ENCODE measurements at places on chromosomes 5 and 9.
A peak's percentile ranks its signal among the peaks of the same experiment; 100 is the strongest.

DNA sequence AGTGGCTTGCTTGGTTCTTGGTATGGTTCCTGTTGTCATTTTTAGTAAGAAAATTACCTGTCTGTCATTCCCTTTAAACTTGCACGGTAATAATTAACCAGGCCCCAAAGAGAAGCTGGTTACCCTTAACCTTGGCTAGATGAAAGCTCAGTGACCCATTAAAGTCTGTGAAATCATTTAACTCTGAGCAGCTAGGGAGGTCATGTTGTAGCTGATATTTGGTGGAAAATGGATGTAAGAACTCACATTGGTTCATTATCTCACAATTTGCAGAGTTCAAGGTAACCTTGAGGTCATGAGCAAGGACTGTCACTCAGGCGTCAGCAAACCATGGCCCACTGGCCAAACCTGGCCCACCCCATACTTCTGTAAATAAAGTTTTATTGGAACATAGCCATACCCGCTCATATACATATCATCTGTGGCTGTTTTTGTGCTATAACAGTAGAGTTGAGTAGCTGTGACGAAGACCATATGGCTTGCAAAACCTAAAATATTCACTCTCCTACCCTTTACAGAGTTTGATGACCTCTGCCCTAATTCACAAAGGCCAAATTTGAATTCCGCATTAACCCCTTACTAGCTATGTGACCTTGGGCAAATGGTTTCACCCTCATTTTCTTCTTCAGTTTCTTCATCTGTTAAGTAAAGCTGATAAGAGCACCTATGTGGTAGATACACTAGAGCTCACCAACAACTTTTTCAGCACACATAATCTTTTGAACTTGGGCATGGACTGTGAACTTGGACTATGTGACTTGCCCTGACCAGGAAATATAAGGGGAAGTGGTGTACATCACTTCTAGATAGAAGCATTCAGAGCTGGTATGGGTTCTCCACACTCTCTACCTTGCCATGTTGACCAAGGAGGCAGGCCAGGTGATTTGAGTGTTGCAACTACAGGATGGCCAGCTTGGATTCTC is 61.5 kb upstream of the CPEB4 start:
- no peak for DNase-seq

DNA sequence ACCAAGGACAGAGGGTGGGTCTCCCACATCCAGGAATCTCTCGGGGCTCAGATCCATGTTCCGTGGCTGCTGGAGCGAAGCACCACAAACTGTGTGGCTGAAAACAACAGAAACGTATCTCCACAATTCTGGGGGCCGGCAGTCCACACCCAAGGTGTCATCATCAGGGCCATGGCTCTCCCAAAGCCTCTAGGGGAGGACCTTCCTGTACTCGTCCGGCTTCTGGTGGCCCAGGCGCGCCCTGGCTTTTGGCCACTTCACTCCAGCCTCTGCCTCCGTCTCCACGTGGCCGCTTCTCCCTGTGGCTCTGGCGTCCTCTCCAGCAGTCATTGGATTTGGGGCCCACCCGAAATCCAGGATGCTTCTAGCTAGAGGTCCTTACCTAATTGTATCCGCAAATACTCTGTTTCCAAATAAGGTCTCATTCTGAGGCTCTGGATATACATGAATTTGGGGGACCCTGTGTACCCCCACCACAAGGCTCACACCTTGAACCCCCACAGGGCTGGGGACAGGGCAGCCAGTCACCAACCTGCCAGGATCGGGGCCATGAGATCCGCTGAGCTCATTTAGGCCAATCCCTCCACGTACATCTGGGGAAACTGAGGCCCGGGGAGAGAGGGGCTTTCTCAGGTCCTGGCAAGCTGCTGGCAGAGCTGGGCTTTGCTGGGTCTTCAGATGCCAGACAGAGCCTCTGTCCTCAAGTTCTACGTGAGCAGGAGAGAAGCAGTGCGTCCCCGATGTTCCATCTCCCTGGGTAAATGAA is 158.2 kb downstream of the OLFM1 start:
- DNase-seq: no peak

- DNase-seq: no peak
Observed at GRCh38 chr9:137789295-137789895, 88.2 kb upstream of the CACNA1B start.

DNA sequence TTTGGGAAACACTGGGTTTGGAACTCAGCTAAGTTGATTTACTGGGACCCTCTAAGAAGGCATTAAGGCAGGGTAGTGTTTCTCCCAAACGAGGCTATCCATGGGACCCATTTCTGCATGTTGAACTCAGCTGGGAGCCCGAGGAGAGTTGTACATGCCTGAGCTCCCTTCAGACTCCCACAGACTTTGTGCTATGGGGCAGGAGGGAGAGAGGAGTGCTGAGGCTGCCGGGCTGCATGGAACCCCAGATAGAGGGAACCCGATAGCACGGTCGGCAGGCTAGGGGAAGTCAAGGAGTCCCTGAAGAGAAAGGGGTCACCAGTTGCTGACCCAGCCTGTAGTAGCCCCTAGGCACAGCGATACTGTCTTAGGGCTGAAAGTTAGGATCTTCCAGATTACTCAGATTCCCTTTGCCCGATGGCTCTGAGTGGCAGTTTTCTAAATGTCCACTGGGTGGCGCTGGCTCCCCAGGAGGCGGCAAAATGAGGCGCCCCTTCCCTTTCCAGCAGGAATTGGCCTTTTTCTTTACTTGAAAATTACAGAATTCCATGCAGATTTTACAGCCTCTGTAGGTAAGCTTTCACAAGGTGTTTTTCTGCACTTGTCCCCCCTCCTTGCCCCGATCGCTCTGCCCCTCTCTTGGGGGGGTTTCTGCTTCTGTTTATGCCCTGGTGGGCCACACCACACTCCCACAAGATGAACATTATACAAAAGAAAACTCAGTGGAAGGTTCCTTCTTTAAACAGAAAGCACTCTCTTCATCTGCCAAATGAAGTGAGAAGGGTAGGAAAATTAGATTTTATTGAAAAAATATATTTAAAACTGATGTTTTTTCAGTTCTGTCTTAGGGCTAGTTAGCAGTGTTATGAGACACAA is 17.8 kb downstream of the NANS start:
- DNase-seq: peak; percentile 14

- no peak for DNase-seq
Observed at GRCh38 chr5:7190712-7191250, 205.2 kb upstream of the ADCY2 start.

GRCh38 chr5:31855134-31856040 is 216.5 kb downstream of the PDZD2 start:
- DNase-seq: no peak

- DNase-seq: no peak
Observed at GRCh38 chr5:45454114-45454513, 242.1 kb downstream of the HCN1 start.

- no peak for DNase-seq
Observed at GRCh38 chr5:107518616-107519015, 152.1 kb downstream of the EFNA5 start.

GRCh38 chr5:150789943-150790611 is 11.5 kb downstream of the SMIM3 start:
- DNase-seq: no peak

- no peak for DNase-seq
Observed at GRCh38 chr5:122291000-122291901, 20.8 kb upstream of the SNCAIP start.

DNA sequence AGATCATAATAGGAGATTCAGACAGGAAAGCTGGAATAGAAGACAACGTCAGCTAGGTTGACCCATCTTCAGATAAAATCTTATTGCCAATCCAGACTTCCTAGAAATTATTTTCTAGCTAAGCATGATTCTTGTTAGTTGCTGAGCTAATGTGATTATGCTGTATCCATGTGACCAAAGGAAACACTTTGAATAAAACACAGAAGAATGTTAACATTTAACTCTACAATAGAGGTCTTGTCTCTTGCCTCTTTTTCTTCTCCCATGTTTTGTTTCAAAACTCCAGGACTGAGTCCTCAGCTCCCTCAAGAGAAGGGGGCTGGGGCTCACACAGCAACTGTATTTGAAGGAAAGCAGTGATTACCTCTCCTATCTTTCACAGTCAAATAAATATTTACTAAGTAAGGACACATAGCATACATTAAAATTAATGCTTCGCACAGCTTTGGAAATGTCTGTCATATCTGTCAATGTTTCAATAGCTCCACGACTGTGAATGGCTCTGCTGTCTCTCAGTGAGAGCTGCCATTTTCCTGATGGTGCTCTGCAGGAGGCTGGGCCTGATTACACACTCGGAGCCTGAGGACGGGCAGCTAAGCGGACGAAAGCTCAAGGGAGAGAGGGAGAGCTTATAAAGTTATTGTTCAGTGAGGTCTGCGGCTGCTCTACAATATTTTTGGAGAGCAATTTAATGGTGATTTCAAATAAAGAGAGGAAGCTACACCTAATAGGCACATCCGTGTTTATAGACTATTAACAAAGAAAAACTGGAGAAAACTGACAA is 64.8 kb upstream of the ZNF462 start:
- no peak for DNase-seq

DNA sequence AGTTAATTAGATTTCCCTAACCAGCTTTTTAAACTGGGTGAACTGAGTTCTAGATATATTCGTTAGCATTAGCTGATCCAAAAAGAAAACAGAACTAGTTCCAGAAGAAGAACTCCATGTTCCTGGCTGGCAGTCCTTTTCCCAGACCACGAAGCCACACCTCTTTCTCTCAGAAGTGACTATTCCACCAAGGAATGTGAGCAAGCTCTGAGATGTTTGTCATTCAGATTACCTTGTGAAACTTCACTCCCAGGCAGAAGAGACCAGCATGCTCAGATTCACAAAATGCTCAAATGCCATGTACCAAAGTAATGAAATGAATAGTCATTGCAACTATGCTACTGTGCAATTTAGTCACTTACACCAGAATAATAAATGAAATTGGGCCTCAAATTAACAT is 4.4 kb upstream of the SSBP2 start:
- DNase-seq: no peak

DNA sequence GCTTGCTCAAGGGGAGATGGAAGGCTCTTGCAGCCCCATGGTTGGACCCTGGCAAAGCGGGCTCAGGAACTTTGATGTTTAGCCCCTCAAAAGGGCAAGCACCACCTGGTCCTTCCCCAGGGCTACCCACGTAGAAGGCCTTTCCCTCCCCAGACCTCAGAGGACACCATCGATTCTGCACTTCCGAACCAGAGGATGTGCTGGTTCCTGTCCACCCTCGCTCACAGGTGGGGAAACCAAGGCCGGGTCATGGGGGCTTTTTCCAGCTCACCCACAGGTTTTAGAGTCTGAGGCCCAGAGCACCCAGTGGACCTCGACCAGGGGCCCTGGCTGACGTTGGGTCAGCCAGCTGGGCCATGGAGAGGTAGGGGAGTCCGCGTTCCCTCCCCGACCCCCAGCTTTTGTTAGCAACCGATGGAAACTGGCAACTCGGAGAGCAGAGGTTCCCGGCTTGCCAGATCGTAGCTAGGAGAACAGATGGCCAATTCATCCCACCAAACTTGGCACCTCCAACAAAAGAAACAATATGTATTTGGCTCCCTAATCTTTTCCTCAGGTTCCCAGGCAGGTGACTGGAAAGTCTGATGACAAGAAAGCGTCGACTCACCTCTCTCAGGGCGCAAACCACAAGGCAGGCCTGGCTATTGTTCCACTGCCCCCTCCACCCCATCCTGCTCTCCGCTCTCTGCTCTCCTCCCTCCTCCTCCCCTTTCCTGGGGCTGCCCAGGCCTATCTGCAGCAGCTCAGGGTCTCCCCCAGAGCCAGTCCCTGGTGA is 167.6 kb upstream of the SMIM23 start:
- no peak for DNase-seq

DNA sequence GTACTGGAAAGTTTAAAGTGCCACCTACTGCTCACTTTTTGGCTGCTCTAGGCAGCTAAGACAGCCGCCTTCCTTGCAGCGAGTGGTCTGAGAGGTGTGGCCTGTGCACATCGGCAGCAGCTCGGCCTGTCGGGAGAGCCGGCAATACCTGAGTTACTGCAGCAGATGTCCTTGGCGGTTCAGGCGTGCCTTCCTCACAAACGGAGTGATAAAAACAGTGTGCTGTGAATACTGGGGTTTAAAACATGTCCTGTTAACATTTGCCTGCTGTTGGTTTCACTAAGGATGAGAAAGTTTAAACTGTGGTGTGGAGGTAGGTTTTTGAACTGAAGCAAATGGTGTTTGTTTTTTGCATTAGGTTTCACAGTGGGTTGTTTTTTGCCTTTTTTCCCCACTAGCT is 12.9 kb downstream of the TRAF2 start:
- no peak for DNase-seq

DNA sequence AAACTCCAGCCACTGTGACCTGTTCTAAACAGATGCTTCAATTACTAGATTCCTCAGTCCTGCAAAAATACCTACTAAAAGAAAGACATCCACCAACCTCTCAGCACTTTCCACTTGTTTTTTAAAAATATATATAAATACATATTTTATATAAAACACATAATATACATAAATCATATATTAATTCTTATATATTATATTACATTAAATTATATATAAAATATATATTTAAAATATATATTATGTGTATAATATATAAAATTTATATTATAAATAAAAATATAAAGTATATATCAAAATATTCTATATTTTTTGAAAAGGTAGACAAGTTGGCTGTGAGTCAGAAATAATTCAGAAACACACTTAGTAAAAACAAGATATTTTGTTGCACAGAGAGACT is 2371.8 kb upstream of the ACO1 start:
- no peak for DNase-seq

- no peak for DNase-seq
Observed at GRCh38 chr5:80010754-80011392, 19.8 kb upstream of the MTX3 start.

- no peak for DNase-seq
Observed at GRCh38 chr5:118956727-118957126, 31.6 kb downstream of the DTWD2 start.

GRCh38 chr5:68795190-68795589 is 298.6 kb upstream of the SLC30A5 start:
- no peak for DNase-seq

GRCh38 chr5:158466191-158466590 is 607.2 kb upstream of the CLINT1 start:
- no peak for DNase-seq

- no peak for DNase-seq
Observed at GRCh38 chr5:97528941-97529340, 345.9 kb upstream of the RIOK2 start.

- no peak for DNase-seq
Observed at GRCh38 chr9:112203536-112203935, 28.4 kb upstream of the SUSD1 start.

DNA sequence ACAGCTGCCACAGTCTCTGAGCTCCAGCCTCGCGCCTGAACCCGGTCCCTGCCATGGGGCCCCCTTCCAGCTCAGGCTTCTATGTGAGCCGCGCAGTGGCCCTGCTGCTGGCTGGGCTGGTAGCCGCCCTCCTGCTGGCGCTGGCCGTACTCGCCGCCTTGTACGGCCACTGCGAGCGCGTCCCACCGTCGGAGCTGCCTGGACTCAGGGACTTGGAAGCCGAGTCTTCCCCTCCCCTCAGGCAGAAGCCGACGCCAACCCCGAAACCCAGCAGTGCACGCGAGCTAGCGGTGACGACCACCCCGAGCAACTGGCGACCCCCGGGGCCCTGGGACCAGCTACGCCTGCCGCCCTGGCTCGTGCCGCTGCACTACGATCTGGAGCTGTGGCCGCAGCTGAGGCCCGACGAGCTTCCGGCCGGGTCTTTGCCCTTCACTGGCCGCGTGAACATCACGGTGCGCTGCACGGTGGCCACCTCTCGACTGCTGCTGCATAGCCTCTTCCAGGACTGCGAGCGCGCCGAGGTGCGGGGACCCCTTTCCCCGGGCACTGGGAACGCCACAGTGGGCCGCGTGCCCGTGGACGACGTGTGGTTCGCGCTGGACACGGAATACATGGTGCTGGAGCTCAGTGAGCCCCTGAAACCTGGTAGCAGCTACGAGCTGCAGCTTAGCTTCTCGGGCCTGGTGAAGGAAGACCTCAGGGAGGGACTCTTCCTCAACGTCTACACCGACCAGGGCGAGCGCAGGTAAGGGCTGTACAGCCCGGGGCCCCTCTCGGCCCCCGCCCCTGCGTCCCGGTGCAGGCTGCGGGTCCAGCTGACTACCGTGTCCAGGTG is 509 bp downstream of the LVRN start:
- no peak for DNase-seq

All from NCI-H1436 (cell line).